ENCODE measurements at places on chromosomes 7 and 10.

GRCh38 chr10:43809211-43809930, 160.7 kb upstream of the ZNF32 start:
- peak; percentile 80 for DNase-seq

DNA sequence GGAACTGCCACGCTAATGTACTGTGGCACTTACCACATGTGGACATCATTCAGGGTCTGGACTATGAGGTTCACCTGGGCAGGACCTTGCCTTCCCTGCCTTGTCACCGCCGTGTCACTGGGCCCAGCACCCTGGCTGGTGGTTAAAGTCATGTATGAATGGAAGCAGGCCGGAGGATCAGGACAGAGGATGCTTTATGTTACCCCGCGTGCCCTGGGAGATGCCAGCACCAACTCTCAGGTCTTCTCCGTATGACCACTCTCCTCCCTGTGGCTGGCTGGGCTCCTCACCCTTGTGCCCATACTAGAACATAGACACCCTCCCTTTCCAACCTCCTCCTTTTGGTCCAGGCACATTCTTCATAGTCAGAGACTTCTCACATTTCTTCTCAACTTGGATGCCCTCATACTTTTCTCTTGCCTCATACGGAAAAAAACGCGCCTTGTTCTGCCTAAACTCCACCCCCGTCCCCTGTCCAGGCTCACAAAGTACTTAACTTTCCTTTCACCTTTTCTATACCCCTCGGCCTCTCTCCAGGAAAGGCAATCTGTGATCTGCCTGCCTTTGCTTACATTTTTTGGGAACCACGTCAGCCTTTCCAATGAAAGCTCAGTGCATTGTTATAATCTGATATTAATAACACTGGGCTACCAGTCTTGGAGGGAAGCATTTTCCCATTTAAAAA, 240.0 kb downstream of the TEX36 start:
- DNase-seq = no peak

DNA sequence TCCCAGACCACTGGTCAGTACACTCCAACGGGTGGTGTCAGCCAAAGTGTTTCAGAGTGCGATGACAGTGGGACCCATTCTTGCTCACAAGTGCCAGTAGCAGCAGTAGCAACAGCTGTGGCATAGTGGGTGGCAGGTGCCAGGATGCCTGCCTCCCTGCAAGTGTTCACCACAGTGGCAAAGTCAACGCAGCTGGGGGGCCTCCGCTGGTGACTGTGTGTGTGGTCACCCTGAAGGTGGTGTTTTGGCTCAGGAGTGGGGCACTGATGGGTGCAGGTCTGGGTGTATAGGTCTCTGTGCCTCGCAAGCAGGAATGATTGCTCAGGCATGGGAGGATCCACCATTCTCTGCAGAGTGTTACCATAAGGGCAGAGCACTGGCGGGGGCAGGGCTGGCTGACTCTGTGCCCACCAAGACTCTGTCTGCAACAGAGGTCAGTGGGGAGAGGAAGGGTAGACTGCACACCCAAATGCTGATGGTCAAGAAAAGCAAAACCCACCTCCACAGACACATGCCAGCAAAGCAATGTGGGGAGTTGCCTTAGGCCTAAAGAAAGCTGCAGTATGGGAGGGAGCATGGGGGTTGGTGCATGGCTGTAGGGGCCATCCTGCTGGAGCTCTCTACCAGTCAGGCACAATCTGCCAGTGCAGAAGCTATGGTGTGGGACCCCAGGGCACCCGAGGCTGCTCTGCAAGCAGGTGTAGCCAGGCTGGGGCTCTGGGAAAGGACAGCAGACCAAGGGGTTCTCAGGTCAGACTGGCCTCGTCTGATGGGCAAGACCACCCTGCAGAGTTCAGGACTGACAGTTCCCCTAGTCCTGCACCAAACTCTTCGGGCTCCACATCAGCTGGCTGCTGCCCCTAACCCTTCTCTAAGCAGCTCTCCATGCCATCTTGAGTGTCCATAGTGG, 368.1 kb downstream of the CTNNA3 start:
- DNase-seq = no peak

- DNase-seq = no peak
These were observed 113.0 kb downstream of the SGMS1 start for GRCh38 chr10:50510517-50511473.

- DNase-seq = no peak
These were observed 17.4 kb downstream of the UBE2D4 start for GRCh38 chr7:43943417-43944187.

DNA sequence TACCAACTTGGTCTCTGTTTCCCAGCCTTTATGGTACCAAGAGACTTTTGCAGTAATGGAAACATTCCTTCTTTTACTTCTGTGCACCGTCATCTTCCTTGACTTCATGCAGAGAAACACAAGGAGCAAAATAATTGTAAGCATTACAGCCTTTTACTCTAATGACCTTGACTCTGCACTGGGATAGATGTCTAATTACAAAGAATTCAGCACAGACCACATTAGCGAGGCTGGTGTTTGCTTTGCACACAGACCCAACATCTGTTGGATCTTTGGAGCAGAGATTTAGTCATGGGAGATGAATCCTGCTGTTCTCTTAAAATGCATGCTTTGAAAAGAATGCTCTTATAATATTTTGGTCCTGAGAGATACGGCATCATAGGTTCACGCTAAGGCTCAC, 261.6 kb downstream of the TWIST1 start:
- peak; percentile 59 for DNase-seq

DNA sequence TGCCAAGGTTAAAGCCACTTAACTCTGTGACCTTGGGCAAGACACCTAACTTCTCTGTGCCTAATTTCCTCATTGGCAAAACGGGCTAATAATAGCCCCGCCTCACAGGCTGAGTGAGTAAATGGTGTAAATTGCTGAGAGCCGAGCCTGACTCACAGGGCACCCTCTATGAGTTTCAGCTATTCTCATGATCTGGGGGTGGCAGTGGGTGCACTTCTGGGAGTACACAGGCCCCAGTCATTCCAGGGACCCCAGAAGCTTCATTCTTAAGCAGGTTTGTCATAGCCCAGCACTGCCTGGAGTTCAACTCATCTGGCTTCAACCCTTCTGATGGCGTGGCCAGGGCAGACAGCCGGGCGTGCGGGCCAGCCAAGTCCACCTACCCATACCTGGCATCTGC, 137.2 kb downstream of the GRID1 start:
- no peak for DNase-seq

DNA sequence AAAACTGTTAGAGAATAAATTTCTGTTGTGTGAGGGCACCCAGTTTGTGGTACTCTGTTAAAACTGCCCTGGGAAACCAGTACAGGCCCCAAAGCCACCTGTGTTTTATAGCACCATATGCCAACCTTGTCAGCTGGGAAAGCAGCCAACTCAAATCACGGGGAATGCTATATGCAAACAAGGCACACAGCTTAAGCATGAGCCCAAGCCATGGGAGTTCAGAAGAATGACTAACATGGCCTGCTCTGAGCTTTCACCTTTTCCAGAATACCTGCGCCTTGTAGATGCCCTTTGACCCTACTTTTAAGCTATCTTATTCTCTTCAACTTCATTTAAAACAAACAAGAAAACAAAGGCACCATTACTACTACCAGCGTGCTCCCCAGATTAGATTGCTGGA, 5.5 kb upstream of the SLC25A13 start:
- no peak for DNase-seq

- DNase-seq = no peak
These were observed 101.7 kb downstream of the SDHAF3 start for GRCh38 chr7:97219237-97219636.

DNA sequence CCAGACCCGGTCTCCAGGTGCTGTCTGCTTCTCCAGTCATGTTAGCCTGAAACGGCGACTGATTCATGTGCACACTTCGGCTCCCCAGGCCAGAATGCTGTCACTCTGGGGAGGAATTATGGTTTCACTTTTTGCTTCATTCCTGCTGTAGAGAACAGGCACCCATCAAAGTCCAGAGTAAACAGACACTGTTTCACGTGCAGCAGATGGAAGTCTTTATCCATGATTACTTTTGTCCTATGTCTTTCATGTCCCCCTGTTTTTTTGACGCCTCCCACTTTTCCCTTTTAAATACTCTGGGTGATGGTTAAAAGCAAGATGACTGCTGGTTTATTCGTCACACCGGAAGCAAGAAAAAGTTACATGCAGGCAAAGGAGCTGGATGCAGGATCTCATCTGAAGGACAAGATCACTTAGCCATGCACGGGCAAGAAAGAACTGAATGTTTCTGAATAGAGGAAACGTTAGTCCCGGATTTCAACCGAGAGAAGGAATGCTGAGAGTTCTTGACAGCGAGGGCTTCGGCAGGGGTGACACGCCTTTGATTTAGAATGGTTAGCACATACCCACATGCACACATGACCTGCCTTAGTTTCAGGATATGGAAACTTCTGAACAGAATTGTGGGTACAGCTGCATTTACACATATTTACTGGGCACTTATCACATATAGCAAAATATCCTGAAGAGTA, 250.0 kb upstream of the KLF6 start:
- no peak for DNase-seq

DNA sequence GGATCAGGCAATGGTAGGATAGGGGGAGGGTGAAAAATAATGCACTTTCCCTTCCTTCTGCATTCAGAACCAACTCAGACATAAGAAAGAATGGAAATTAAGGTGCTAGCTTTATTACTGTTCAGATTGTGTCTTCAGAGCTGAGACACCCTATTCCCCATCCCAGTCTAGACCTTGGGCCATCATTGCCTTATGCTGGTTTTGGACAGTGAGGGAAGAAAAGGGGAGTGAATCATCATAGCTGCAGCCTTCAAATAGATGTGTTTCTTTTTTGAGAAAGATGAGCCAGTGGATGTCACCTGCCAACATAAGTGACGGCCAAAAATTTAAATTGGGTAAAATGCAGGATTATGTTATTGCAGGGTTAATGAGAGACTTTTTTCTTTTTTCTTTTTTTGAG, 27.0 kb upstream of the TOMM7 start:
- DNase-seq = no peak

DNA sequence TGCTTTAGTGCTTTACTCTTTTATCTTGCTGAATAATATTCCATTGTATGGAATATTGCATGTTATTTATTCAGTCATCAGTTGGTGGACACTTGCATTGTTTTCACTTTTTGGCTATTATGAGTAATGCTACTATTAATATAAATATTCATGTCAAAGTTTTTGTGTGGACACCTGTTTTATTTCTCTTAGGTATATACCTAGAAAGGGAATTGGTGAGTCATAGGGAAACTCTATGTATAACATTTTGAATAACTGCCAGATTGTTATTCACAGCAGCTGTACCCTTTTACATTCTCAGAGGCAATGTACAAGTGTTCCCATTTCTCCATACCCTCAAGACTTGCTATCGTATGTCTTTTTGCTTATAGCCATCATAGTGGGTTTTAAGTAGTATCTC, 268.7 kb downstream of the SEMA3A start:
- DNase-seq = no peak

- no peak for DNase-seq
These were observed 54.4 kb downstream of the SH3PXD2A start for GRCh38 chr10:103800789-103801540.

GRCh38 chr10:61978965-61979364, 77.5 kb downstream of the ARID5B start:
- no peak for DNase-seq

DNA sequence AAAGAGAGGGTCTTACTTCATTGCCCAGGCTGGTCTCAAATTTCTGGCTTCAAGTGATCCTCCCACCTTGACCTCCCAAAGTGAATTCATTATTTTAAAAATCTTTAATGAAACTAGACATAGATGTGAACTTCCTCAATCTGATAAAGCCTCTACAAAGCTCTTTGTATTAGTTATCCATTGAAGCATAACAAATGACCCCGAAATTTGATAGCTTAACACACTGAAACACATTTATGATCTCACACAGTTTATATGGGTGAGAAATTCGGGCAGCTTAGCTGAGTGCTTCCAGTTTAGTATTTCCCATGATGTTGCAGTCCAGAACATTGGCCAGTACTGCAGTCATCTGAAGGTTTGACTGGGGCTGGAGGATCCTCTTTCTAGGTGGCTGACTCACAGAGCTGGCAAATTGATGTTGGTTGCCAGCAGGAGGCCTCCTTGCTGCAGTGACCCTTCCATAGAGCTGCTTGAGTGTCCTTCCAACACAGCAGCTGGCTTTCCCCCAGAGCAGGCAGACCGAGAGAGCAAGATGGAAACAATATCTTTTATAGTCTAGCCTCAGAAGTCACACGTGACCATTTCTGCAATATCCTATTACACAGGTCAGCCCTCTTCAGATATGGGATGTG, 16.6 kb upstream of the WNT8B start:
- no peak for DNase-seq
